ENCODE measurements at places on chromosomes 1 and 21. TPM values are rescaled to one million over a fixed set of nuclear protein-coding genes. Genes with fewer than 3 reads are reported as not detected.

- DNase-seq = no peak
These were observed 159.1 kb downstream of the BRINP2 start for GRCh38 chr1:177329871-177330270.

CYP4Z1 gene
- total RNA-seq = not detected

GRCh38 chr1:209652873-209653401 lies 712 bp upstream of the LAMB3 start:
- no peak for DNase-seq

LDLRAD1 gene
- not detected for total RNA-seq

- no peak for DNase-seq
These were observed 20.2 kb downstream of the TMEM63A start for GRCh38 chr1:225861834-225862580.

FYB2 gene
- total RNA-seq = not detected
